NCI-H1436 (cell line): ENCODE measurements at places on chromosomes 12 and 14.

DNA sequence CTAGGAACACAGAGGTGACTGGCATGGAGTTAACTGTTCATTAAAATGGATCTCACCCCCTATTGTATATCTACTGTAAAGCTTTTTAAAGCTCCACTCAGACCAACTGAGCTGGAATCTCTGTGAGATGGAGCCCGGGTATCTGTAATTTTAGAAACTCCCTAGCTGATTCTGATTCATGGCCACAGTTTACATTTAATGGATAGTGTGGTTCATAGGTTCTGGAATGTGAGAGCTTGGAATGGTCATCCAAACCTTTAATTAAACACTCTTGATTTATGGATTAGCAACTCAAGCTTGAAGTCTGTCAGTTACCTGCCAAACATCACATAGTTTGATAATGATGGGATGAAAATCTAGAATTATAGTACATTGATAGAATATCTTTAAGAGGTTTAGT is 183.8 kb downstream of the SLC25A21 start:
- DNase-seq, result no peak

DNA sequence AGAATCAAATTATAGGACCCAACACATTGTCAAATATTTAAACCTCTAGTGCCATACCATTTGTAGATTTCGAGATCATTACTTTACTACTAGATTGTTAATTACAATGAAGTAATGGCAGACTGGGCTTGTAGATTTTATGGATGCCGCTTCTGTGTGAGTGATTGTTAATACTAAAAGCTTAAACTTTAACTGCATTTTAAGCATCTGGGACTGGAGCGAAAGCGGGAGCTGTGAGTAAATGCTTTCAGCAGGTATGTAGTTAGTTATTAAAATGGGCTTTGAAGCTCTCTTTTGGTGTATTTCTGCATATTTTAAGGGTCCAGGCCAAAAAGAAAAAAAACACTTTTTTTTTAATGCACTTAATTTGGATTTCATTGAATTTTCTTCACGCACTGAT is 519.3 kb downstream of the MED13L start:
- DNase-seq, result no peak

- DNase-seq, result peak; percentile 72
Measured at GRCh38 chr12:124551268-124552144, 15.9 kb downstream of the NCOR2 start.

DNA sequence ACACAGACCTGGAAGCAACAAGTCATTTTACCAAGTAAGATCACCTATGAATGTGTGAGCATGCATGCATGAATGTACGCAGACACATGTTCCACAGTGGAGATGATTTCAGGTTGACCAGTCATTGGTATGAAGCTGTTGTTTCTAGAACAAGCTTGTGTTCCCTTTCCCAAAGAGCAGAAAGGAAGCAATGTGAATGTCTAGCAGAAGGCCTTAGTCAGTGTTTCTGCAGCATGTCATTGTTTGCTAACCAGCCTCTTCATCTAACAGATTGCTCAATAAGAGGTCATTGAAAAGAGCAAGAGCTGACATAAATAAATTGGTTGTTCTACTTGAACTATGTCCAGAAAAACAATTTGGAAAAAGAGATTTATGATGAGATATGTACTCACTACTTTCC is 191.4 kb downstream of the PLCZ1 start:
- no peak for DNase-seq

DNA sequence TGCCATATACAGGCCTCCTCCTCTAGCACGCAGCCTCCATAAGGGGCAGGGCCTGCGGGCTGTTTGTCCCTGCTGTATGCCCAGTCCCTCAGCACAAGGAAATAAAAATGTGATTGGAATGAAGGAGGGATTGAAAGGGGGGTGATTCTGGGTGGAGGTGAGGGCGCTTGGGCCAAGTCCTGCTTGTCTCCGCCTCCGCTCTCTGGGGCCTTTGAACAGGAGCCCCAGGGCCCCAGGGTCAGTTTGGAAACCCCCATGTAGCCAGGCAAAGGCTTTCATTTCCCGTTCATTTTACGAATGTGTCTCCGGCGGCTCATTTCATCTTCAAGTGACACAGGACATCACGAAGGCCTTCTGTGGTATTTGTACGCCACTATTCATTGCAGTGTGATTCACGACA is 4.5 kb upstream of the CACNA2D4 start:
- DNase-seq, result no peak

- DNase-seq, result no peak
Measured at GRCh38 chr14:101588286-101588975, 27.1 kb downstream of the DIO3 start.

DNA sequence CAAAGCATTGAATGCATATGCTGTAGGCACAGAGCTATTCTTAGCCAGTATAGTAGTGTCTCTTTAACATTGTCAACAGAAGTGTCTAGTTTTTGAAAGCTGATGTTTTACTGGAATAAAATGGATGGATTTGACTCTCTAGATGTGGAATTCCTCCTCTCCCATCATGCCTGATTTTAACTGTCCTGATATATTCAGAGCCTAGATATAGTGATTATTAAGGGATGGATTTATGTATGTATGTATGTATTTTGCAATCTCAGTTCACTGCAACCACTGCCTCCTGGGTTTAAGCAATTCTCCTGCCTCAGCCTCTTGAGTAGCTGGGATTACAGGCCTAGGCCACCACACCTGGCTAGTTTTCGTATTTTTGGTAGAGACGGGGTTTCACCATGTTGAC is 144.8 kb upstream of the NAV3 start:
- DNase-seq, result no peak

GRCh38 chr12:98123021-98123461 is 392.3 kb upstream of the TMPO start:
- DNase-seq, result no peak

GRCh38 chr14:25231004-25231403 is 181.1 kb upstream of the STXBP6 start:
- DNase-seq, result no peak

GRCh38 chr14:100786131-100786530 is 39.8 kb upstream of the MEG3 start:
- no peak for DNase-seq

- DNase-seq, result no peak
Measured at GRCh38 chr14:61636779-61637178, 58.5 kb upstream of the HIF1A start.

DNA sequence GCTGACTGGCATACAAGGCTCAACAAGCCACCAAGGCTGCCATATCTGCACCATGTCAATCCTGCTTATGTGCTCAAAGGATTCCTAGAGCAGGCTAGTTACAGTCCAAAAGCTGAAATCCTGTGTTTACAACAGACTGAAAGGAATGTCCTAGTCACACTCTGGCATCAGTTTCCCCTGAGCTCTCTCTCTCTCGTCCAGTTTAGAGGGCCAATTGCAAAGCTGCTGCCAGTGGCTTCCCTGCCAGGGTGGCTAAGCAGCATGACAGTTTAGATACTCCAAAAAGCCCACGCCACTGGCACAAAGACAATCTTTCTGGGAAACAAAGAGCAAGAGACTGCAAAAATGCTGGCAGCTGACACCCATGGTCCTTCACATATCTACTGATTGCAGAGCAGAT is 392.1 kb downstream of the RPS29 start:
- no peak for DNase-seq

- DNase-seq, result no peak
Measured at GRCh38 chr12:109115758-109116610, at the start of gene ACACB. TSS of gene ACACB (plus strand) at chr12:109116587. CDS start at chr12:109139406, 22,819 bp downstream.

DNA sequence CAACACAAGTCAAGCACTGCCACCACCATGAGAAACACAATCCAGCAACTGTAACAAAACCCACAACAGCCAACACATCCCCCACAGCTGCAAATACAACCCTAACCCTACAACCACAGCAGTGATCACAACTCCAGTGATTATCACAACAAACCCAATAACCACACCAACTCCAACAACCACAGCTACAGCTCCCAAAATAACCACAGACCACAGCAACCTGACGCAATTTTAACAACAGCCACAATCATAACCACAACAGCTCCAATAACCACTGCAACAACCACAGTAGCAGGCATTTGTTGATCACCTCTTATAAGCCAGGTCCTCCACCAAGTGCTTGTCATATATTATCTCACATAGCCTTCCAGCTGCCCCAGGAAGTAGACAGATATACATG is 42.2 kb upstream of the FAM181A start:
- DNase-seq, result no peak

- no peak for DNase-seq
Measured at GRCh38 chr12:68378872-68379606, 46.9 kb upstream of the MDM1 start.

GRCh38 chr12:26750531-26751175 is 82.3 kb downstream of the ITPR2 start:
- DNase-seq, result no peak

- no peak for DNase-seq
Measured at GRCh38 chr14:90577661-90578282, 180.9 kb downstream of the CALM1 start.

DNA sequence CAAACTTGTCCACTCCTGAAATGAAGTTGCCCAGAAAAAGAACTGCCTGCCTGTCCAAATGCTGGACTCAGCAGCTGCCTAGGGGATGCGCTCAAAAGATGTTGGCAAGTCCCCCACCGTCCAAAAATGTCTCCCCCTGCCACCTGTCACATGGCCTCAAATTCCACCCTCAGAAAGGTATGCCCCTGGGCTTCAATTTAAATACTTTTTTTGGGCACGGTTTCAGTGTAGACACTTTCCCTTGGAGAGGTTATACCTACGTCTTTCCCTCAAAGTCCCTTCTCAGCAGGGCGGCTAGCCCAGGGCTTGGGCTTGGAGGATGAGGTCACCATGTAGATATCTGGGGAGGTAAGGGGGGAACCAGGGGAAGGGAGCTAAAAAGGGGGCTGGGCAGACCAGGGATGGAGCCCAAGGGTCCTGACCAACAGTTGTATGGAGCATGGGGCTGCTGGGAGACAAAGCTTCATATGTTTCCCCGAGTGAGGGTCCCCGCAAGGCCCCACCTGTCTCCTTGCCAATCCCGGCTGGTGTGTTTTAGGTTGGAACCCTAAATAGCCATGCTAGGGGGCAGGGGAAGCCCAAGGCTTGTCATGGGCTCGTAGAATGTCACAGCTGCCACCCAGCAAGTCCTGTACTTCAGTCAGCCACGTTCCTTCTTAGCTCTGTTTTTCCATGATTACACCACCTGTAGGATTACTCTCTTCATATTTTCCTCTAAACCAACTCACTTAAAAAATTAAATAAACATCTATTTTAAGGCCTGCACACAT is 131.2 kb upstream of the TBX3 start:
- DNase-seq, result no peak

- DNase-seq, result no peak
Measured at GRCh38 chr12:464484-465267, 4.9 kb downstream of the B4GALNT3 start.

- DNase-seq, result no peak
Measured at GRCh38 chr14:100667656-100668055, 59.0 kb upstream of the DLK1 start.

DNA sequence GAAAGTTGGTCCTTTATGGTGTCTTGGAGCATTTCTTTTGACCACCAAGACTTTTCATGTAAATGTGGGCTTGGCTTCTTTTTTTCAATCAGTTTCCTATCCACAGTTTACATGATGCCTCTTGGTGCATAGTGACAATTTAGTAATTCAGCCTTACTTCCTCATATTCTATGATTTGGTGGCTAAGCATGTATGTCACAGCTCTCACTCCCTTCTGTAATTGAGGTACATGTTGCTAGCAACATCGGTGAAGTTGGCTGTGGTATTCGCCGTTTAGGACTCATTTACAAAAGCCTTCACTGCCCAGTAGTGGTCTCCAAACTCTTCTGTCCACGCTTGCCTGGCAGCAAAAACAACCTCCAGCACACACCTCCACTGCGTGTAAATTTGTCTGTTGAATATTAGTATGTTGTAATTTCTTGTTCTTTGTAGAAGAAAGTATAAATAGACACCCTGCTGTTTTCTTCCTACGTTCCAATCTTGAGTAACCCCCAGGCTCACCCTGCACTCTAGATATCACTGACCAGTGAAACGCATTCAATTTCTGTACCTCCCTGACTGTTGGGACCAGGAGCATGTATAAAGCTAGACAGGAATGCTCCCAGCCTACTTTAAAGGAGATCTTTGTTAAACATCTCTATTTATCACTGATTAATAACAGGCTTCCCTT is 90.4 kb downstream of the PPP2R5C start:
- no peak for DNase-seq
